HepG2 (cell line): ENCODE measurements at places on chromosomes 3 and 15.

DNA sequence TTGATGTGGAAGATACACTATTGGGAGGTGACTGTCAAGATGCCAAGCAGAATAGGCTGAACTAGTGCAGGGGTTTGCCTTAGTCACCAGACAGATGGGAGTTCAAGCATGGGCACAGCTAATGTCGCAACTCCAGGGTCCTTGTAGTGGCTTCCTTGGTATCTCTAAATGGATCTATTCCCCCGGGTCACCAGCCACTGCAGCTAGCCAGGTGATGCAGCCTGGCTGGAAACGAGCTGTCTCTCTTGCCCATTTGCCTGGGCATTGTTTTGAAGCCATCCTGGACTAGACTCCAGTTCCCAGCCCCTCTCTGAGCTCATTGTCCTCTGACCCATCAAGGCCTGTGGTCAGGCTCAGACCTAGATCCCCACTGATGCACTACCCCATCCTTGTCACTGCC is 8.4 kb upstream of the CPEB1 start:
- no peak for DNase-seq
- no peak overlapping the region for H3K27ac ChIP-seq
- no peaks in the 10 kb centered on the region for H3K36me3 ChIP-seq

- peaks cover 2% of the 10 kb centered on the region; the same call in 1 of the 2 replicates for H3K36me3 ChIP-seq
- H3K4me1 ChIP-seq, result peaks cover 4% of the 10 kb centered on the region
- H3K27ac ChIP-seq, result no peak overlapping the region
- DNase-seq, result no peak
Observed at GRCh38 chr15:48794697-48795134, 16.2 kb downstream of the CEP152 start.

- peaks cover 4% of the 10 kb centered on the region for H3K4me1 ChIP-seq
- no peak for DNase-seq
- no peaks in the 10 kb centered on the region for H3K27me3 ChIP-seq
- H3K36me3 ChIP-seq, result no peaks in the 10 kb centered on the region
- no peak overlapping the region for H3K27ac ChIP-seq
Observed at GRCh38 chr15:82963471-82964341, 11.2 kb upstream of the HOMER2 start.

- no peak for DNase-seq
- no peaks in the 10 kb centered on the region for H3K36me3 ChIP-seq
- no peaks in the 10 kb centered on the region for H3K27me3 ChIP-seq
- no peak overlapping the region for H3K4me3 ChIP-seq
- H3K27ac ChIP-seq, result no peak overlapping the region
- no peaks in the 10 kb centered on the region for H3K4me1 ChIP-seq
Observed at GRCh38 chr3:106119614-106120082, 250.8 kb upstream of the CBLB start.

- no peak overlapping the region for H3K4me3 ChIP-seq
- no peak for DNase-seq
- no peaks in the 10 kb centered on the region for H3K27me3 ChIP-seq
- no peaks in the 10 kb centered on the region for H3K36me3 ChIP-seq
Observed at GRCh38 chr15:55241891-55242290, 45.1 kb upstream of the RSL24D1 start.
